ENCODE measurements at places on chromosomes 11 and 22.

DNA sequence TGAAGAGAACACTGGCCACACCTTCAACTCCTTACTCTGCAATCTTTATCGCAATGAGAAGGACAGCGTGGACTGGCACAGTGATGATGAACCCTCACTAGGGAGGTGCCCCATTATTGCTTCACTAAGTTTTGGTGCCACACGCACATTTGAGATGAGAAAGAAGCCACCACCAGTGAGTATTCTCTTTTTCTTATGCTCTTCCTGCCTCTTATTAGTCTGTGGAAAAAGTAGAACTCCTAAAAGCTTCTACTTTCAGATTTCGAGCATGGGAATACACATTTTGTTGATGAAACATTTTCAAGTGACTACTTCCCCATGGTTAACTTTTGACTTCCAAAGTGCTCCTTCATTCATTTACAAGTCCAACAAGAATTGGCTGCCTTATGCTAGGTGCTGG lies 20.9 kb downstream of the ALKBH3 start:
- no peak for DNase-seq

GRCh38 chr11:68343761-68344256 lies 31.4 kb downstream of the LRP5 start:
- DNase-seq: no peak

GRCh38 chr11:97742717-97743116 lies 1278.0 kb upstream of the CNTN5 start:
- DNase-seq: no peak

GRCh38 chr22:43852573-43853327 lies 9.6 kb downstream of the SULT4A1 start:
- no peak for DNase-seq

- DNase-seq: no peak
Observed at GRCh38 chr22:30183861-30184278, 62.7 kb downstream of the LIF start.

DNA sequence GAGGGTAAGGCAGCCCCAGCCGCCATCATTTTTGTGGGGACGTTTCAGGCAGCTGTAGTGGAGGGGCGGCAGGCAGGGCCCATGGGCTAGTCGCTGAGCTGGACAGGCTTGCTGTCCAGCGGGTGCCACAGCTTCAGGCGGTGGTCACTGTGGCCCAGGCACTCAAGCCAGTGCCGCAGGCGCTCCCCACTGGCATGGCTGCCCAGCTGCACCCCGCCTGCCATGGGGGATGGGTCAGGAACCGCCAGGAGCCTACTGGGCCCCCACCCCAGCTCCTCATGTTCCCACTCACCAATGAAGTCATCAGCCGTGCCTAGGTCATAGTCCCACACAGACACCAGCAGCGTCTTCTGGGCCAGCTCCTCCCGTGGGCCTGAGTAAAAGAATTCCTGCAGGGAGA lies 6.0 kb downstream of the NDUFV1 start:
- no peak for DNase-seq

- no peak for DNase-seq
Observed at GRCh38 chr11:95115597-95115996, 26.0 kb downstream of the ENDOD1 start.

DNA sequence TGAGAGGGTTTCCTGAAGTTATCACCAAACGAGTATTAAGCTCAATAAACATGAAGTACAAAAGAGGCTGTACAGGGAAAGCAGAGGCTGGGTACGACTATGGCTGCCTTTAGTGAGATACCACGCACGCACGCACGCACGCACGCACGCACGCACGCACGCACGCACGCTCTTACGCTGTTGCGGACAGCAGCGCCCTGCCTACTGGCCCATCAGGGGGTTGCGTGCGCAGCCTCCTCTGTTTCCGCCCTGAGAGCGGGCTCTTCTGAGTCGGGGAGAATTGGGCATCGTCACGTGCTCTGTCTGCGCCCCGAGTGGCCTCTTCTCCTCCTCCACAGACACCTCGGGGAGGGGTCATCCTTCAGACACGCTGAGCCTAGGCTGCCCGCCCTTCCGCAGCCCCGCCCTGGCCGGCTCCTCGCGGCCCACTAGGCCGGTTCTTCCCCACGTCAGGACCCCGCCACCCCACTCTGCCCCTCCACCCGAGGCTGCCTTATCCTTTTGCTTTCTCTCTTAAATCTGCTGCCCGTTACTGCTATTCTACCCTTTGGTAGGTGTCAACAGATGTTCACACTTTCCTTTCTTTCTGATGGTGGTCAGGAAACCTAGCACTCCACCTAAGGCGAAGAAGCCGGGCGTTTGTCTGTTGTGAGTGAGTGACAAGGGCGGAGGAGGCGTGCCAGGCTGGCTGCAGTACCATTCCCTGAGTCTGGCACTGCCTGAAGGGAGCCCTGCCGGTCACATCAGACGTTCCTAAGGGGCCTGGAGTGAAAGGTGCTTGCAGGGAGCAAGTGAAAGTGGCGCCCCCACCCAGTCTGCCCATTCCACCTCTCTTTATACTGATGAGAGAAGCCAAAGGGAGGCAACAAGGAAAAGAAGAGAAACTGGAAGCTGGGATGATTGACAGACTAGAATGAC lies 300.4 kb upstream of the B3GAT1 start:
- DNase-seq: no peak

DNA sequence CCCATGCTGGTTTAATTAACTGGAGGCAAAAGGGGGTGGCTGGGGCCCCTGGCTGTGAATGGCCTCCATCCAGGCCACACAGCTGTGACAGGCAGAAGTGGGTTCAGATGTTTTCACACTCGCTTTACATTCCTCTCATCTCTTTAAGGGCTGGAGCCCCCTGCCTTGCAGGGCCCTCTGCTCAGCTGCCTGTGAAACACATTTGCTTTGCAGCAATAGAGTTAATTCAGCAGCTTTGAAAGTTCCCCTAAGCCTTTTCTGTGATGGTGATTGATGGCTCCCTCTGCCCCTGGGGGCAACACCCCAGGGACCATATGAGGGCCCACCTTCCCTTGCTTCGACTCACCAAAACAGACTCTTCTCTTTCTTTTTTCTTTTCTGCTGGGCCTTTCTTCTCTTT lies 139.3 kb downstream of the FEZ1 start:
- no peak for DNase-seq

Data from Right ventricle myocardium superior (tissue), 1 donor.